Renal cortical epithelial cell (primary cell): ENCODE measurements at places on chromosomes 4 and X.
A peak's percentile ranks its signal among the peaks of the same experiment; 100 is the strongest.

GRCh38 chrX:45472968-45473367 lies 272.3 kb upstream of the DIPK2B start:
- no peak for DNase-seq

DNA sequence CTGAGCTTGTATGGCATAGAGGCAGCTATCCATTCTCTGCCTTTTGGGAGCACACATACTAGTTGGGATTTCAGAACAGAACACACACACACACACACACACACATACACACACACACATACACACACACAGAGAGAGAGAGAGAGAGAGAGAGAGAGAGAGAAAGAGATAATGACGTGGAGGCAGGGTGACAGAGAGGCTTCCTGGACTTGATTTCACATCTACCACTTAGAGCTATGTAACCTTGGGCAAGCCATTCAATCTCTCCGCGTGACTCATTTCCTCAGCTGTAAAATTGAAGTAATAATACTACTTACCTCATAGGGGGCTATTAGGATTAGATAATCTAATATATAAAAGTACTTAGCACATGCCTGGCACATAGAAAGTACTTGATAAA lies 12.3 kb upstream of the GRIA3 start:
- DNase-seq, result no peak

GRCh38 chr4:68864438-68865187 lies 48.8 kb downstream of the UGT2B10 start:
- DNase-seq, result no peak

DNA sequence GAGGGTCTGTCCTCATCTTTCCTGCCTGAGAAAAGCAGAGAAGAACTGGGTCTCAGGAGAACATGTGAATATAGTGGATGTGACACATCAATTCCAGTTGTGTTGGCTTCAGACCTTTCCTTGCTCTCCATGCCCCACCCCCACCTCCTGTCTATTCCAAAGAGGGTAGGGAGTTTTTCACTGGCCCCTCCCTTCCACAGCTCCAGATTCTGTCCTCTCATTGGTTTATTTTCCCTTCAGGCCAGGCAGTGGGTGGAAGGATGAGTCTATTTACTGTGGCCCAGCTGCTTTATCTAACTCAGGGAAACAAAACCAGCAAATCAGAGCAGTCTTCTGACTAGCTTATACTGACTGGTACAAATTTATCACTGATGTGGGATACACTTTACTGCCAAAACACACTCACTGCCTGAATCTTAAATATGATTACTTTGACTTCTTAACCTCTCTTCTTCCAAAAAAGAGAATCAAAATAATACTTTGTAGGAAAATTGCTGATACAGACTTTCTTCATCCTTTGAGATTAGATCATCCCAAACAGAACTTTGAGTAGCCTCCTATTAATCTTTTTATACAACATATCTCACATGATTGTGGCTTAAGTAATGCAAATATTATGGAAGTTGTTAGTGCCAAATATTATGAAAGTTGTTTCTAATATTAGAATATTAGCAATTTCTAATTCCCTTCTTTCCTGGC lies 221.2 kb downstream of the MID1 start:
- no peak for DNase-seq

GRCh38 chr4:1351854-1352566 lies 5.0 kb downstream of the UVSSA start:
- peak; percentile 51 for DNase-seq

DNA sequence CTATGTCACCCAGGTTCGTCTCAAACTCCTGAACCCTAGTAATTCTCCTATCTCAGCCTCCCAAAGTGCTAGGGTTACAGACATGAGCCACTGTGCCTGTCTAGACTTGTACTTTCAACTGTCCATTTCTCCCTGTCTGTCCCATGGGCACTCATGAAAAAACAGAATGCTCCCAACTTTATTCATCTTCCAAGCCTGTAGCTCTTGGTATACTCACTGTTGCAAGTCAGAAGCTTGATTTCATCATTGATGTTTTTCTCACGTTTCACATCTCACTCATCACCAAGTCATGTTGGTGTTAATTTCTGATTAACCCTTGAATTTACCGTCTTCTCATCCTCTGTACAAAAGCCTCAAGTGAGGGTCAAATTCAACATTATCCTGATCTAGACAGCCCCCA lies 7.3 kb upstream of the SRP72 start:
- no peak for DNase-seq

- DNase-seq, result peak; percentile 53
Measured at GRCh38 chr4:111937368-111937767, 207.9 kb upstream of the FAM241A start.

DNA sequence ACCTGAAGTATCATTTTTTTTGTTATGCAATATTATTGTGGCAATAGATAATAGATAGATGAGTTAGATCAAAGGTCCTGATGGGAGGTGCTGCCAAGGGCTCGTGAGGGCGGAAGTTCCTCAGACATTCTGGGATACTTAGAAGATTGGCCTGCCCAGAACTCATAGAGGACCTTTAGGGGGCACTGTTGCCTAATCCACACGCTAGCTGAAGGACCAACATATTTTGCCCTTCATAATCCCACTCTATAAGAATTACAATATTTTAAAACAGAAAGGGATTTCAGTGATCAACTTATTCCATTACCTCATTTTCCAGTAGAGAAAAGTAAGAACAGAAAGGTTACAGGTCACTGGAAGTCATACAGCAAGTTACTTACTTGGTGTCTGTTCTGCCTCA lies 22.9 kb upstream of the COX7B2 start:
- DNase-seq, result peak; percentile 18

DNA sequence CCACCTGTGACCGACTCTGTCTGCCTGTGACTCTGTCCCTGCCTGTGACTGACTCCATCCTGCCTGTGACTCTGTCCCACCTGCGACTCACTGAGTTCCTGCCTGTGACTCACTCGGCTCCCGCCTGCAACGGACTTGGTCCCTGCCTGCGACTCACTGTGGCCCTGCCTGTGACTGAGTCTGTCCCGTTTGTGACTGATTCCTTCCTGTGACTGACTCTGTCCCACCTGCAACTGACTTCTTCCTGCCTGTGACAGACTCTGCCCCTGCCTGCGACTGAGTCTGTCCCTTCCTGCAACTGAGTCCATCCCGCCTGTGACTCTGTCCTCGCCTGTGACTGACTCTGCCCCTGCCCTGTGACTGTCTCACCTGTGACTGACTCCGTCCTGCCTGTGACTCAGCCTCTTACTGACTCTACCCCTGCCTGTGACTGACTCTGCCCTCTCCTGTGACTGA lies 9.6 kb upstream of the UVSSA start:
- peak; percentile 23 for DNase-seq

DNA sequence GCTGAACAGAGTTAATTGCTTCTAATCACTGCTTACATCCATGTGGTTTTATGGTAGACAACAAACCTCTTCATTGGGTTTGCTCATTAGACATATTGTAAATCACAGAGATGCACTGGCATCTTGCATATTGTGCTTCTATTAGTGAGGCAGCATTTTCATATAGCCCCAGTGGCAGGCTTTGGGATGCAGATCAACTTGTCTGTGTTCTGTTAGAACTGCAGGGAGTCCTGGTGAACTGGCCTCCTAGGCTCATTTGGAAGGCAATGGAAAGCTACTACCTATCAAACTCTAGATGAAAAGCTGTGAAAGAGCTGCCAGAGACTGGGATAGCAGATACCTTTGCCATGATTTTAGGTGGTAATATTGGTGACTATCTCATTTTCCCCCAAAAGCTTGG lies 108.8 kb downstream of the NAA11 start:
- DNase-seq, result no peak

GRCh38 chr4:55068522-55068921 lies 56.9 kb downstream of the KDR start:
- no peak for DNase-seq

DNA sequence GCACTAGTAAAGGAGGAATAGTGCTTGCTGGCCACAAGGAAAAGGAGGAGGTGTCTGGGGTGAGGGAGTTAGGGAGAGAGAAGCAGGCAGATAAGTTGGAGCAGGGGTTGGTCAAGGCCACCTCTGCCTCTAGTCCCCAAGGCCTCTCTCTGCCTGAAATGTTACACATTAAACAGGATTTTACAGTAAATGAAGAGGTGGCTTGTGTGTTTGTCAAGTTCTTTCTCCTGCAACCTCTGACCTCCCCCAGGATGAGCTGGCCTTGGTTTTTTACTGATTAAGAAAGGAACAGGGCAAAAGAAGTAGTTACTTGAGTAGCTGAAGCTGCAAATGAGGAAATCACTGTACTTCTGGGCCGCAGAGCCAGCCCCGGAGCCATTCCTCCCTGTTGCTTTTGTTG lies 2.0 kb downstream of the GJB1 start:
- peak; percentile 54 for DNase-seq

DNA sequence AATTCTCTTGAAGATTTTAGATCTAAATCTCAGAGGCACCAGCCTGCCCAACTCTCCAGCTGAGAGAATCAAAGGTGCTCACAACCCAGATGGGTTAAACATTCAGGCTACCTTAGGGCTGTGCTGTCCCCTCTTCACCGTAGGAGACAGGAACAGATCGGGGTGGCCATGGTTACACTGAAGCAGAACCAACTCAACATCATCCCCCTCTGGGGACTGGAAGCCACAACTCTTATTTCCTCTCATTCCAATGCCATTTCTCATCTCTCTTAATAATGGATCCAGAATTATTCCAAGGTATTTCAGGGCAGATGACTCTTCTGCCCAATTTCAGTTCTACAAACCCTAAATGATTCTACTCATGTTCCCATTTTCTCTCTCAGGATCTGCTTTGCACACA lies 109.7 kb downstream of the NKX6-1 start:
- peak; percentile 52 for DNase-seq

DNA sequence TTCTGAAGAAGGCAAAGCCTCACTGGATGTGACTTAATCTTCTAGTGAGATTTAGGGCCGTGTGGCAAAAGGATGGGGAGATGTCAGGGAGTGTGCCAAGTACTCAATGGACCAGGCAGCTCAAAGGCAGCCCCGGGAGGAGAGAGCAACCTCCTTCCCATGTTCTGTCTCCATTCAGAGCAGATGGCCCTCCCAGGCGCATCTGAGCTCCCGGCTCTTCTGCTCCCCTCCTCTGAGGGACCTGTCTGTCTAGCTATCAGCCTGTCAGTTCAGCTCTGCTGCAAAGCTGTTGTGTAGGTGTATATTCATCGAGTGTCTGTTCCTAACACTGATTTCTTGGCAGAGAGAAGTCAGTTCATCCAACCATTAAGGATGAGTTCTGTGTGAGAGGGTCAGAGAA lies 10.9 kb upstream of the PORCN start:
- no peak for DNase-seq

DNA sequence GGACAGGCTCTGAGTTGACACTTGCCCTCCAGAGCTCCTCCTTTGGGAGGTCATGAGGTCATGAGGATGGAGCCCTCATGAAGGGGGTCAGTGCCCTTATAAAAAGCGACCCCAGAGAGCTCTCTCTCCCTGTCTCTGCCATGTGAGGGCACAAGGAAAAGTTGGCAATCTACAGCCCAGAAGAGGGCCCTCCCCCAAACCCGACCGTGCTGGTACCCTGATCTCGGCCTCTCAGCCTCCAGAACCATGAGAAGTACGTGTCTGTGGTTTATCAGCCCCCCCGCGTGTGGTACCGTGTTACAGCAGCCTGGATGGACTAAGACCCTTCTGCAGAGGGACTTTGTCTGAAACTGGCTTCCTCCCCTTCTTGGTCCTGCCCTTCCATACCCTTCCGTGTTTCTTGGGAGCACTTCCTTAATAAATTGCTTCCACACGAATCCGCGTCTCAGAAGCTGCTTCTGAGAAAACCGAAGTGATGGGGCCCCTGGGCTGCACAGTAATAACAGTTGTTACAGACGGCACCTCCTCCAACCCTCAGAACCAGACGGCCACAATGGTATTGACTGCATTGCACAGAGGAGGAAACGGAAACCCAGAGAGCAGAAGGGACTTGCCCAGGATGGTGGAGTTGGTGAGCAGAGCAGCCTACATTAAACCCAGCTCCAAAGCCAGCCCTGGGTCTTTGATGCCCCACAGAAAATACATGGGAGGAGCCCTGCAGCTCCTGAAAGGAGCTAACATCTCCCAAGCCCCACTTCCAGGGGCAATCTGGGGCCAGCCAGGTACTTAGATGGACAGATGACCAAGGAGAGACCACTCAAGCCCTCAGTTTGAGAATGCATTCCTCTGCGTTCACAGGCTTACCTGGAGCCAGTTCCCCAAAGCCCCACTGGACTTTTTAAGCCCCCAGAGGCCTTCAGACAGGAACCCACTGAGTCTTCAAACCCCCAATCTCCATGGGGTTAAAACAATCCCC lies 242.7 kb downstream of the BCOR start:
- DNase-seq, result no peak

- peak; percentile 32 for DNase-seq
Measured at GRCh38 chrX:77505227-77505626, 58.0 kb downstream of the FGF16 start.

- peak; percentile 28 for DNase-seq
Measured at GRCh38 chr4:61994036-61994435, 793.9 kb downstream of the ADGRL3 start.

- DNase-seq, result no peak
Measured at GRCh38 chr4:161841759-161842158, 322.0 kb downstream of the FSTL5 start.

DNA sequence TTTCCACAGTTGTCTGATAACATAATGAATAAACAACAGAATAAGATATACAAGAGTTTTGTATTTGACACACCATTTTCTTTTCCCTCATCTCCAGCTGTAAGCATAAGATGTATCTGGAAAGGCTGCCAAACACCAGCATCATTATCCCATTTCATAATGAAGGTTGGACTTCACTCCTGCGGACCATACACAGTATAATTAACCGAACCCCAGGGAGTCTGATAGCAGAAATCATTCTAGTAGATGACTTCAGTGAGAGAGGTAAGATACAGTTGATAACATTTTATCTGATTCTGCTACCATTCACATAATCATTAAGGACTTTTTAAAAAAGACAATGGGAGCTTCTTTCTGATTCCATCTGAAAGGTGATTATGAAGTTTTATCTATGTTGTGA lies 535.2 kb downstream of the GALNTL6 start:
- no peak for DNase-seq

DNA sequence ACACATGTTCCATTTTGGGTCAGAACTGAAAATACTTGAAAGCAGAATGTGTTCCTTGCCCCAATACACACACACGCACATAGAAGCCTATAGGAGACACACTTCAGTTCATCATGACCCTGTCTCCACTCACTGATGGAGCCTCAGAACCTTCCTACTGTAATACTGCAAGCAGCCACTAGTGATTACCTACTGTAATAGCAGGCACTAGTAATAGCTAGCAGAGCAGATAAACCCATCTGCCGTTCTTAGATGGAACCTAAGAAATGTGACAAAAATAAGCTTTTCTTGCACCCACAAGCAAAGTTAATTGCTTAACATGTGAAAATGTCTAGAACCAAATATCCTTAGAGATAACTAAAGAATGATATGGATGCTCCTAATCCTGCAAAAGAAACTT lies 13.6 kb downstream of the AMTN start:
- DNase-seq, result peak; percentile 4
